ENCODE measurements at places on chromosomes 3 and 15.

GRCh38 chr15:49908236-49908932, 210.6 kb downstream of the ATP8B4 start:
- no peak for DNase-seq

- no peak for DNase-seq
Measured at GRCh38 chr3:4588466-4588865, 95.3 kb downstream of the ITPR1 start.

GRCh38 chr3:176005564-176005963, 1146.4 kb downstream of the NAALADL2 start:
- no peak for DNase-seq

GRCh38 chr3:106010829-106011228, 142.0 kb upstream of the CBLB start:
- no peak for DNase-seq

- DNase-seq: peak; percentile 88
Measured at GRCh38 chr15:41894791-41895463, 1.1 kb upstream of the SPTBN5 start.

GRCh38 chr3:71111784-71112440, 471.6 kb downstream of the FOXP1 start:
- no peak for DNase-seq

DNA sequence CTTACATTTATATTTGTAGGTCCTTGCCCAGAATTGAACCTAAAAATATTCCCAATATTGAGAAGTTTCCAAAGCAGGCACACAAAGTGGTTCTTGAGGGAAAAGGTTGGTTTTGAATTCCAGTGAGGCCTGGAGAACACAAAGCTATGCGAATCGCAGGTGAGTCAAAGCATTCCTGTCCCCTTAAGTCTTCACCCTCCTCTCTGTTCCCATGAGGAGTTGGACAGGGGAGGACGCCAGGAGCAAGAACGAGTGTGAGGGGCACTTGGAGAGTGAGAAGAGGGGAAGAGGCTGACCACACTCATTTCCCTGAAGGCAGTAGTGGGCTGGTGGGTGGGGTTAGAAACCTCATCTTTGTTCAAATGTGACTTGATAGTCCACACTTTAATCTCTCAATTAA, 185.8 kb upstream of the EOMES start:
- DNase-seq: no peak

DNA sequence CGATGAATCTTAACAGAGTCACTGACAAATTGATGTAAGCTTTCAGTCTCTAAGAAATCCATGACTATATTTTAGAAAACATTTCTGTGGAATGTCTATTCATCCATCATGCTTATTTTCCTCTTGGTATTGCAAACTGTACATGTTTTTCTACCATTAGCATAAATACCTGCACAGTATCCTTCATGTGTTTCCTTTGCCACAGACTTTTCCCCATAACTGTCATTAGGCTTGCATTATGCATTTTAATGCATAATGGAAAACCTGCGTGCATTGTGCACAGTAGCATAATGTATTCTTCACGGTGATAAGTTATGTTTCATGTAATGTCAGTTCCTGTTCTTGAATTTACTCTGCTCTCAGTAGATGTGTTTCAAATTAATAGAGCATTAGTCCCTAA, 403.1 kb upstream of the EPHA3 start:
- DNase-seq: no peak

DNA sequence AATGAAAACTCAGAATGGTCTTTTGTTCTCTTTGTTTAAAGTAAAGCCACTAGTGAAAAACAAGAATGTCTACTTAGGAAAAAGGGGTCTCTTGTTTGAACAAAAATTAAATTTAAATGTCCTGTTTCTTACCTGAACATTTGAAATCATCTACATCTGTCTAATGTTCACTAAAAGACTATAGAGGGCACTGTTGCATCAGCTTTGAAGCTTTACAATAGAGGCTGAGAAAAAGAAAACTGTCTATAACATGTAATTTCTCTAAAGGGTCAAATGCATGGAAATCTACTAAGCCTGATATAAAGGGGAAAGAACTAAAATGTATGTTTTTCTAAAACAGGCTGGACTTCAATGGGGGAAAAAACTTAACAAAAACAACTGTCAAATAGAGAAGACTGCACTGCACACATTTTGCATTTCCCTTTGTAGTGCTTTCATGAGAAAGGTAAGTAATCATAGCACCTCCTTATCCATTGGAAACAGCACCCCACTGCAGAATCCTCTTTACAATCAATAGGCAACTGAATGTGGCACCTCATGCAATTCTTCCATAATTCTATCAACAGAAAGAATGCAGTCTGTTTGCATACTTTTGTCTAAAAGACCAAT, 26.3 kb downstream of the DPH6 start:
- no peak for DNase-seq

DNA sequence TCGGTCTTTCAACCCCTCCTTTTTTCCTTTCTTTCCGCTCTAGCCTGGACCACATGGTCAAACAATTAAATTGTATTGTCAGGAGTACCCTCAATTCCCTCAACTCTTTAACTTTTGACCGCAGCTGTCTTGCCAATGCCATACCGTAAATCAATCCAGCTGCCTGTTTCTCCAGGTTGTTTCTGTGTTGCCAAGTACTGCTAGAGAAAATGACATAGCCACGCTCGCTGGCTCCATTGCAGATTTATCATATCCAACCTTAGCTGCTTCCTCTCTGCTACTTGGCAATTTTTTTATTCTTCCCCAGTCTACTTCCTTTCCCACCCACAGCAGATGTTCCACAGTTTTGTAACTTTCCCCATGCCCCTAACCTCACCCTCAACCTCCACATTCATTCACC, 60.0 kb downstream of the ZNF385D start:
- no peak for DNase-seq

DNA sequence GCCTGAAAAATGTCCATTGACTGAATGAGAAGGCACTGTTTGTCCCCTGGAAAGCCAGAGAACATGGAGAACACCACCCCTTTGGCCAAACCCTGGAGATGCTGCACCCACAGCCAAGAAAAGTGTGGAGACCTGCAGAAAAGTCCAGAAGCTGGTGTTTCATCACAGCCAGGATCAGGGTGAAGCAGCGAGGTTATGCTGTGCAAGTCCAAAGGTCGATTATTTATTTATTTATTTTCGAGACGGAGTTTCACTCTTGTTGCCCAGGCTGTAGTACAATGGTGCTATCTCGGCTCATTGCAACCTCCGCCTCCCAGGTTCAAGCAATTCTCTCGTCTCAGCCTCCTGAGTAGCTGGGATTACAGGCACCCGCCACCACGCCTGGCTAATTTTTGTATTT, 5.5 kb upstream of the CTSH start:
- no peak for DNase-seq

DNA sequence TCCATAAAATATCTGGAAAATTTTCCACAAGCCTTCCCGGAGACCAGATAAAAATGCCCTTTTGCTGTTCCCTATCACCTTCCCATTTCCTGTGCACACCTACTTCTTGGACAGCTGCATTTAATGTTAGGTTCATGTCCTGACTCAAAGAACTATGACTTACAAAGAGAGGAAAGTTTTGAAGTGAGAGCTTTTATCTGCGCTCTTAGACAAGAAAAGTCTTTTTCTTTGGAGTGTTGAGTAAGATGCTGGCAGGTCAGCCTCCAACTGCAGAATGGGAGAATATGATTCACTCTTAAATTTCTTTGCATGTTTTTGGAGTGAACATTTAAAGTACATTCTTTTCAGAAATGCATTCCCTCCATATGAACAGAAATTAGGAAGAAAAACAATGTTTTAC, 147.3 kb upstream of the DPH6 start:
- no peak for DNase-seq

GRCh38 chr15:33074942-33075341, 119.6 kb downstream of the FMN1 start:
- DNase-seq: no peak

- DNase-seq: no peak
Measured at GRCh38 chr15:98729446-98730042, 81.2 kb downstream of the IGF1R start.

DNA sequence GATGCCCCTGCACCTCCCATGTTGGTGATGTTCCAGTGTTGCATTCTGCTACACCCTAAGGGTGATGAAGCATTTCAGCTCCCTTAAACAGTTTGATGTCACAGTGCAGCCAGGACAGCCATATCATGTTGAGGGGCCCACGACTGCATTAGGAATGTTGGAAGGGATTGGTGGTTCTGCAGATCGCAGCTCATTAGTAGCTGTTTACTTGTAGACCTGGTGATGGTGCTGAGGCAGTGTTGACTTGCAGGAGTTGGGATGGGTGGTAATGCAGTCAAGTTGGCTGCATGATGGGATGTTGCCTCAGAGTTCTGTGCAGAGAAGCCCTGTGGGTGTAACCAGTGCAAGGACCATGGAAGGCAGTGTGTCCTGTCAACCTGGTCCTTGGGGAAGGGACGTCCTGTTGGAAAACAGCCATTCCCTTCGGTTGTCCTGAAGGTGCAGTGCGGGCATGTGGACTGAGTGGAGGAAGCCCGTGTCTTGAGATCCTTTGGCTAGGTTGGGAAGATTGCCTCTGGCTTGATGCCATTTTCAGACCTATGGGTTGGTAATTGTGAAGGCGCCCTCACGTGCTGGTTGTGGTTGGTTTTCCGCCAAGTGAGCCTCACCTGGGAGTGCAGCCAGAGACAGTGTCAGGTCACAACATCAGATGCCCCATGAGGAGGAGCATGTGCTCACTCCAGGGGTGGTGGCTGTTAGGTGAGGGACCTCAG, 100.7 kb downstream of the SNRPN start:
- no peak for DNase-seq

DNA sequence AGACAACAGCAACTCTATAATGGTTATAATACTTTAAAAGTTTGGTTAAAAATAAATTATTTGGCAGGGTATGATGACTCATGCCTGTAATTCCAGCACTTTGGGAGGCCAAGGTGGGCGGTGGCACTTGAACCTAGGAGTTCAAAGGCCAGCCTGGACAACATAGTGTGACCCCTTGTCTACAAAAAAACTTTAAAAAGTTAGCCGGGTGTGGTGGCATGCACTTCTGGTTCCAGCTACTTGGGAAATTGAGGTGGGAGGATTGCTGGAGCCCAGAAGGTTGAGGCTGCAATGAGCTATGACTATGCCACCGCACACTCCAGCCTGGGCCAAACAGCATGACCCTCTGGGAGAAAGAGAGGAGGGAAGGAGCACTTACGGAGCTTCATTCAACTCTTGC, 7.7 kb upstream of the TRPC1 start:
- no peak for DNase-seq

GRCh38 chr3:124463234-124463633, 267.0 kb upstream of the UMPS start:
- DNase-seq: no peak

DNA sequence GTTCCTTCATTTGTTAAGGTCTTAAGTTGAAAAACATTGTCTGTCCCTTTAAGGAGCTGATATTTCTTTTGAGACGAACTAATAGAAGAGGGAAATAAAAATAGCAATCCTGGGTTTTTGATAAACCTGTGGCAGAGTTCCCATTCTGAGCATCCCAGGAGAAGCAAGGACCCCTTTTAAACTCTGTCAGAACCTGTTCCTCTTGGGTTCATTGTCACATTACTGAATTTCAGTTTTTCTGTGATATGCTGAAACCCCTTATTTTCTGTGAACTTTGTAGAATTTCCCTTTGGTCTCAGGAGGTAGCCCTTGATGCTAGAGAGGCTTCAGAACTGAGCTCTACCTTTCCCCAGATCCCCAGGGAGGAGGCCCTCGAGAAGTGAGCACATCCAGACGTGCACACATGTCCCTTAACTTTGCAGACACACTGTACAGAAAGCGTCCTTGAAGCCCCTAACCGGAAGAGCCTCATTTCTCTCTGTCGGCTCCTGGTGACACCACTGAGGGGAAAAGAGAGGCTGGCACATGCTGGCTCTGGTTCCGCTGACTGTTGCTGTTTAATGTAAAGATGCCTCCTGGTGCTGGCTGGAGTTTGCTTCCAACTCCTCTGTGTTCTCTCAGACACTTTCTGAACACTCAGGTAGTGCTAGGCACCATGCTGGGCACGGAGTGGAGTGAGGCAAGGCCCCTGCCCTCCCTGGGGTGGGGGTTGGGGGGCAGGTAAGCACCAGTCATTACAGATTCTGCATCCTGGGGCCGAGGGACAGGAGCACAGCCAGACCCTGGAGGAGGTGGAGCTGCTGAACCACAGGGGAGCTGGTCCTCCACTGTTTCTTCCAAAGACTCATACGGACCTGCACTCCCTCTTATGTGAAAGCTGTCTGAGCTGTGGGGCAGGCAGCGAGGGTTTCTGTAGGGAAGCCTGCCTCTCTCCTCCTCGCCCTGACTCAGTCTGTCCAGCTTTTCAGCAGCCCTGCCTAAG, 77.5 kb downstream of the CHDH start:
- no peak for DNase-seq

GRCh38 chr3:45880725-45881077, 5.6 kb upstream of the CCR9 start:
- DNase-seq: no peak

DNA sequence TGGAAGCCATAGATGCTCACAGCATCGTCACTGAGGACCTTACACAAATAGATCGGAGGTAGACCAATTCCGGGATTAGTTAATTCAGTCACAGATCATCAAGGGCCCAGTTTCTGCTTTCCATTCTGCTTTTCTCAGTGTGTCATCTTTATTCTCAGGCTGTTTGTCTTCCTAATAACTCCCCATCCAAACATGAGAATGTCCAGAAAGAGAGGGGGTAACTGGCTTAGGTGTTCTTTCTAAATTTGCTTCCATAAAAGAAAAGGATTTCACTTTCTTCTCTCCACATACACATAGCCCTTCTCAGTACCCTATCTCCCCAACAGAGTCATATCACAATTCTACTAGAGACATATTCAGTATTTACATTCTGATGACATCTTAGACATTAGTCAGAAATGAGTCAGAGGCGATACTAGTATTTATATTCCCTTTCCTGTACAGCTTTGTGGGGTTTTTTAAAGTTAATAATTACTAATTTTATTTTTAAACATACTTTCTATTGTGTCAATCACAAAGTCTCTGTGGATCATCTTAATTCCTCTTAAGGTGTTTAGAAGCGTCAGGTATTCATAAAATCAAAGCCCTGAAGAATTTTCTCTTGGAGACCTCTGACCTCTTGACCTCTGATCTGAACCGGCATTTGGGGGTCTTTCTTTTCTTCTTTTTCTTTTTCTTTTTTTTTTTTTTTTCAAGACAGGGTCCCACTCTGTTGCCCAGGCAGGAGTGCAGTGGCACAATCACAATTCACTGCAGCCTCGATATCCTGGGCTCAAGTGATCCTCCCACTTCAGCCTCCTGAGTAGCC, 24.3 kb upstream of the IL12A start:
- DNase-seq: no peak

GRCh38 chr3:792630-793029, 300.2 kb upstream of the CNTN6 start:
- DNase-seq: no peak

DNA sequence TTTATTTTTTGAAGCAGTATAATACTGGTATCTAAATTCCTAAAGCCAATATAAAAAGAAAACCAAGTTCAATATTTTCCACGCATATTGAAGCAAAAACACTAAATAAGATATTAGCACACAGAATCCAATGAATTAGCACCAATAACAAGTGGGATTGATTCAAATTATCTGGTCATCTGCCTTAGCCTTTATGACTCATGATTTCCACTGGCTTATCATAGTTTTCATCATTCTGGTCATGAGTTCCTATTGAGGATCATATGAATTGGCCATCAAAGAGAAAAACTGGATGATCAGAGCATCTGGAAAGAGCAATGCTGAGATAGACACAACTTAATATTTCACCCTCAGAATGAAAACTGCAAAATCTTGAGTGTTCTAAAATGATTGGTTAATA, 809.9 kb downstream of the MCTP2 start:
- DNase-seq: no peak

- no peak for DNase-seq
Measured at GRCh38 chr15:88909956-88910831, 3.0 kb downstream of the MFGE8 start.
